ENCODE measurements at places on chromosomes 7 and 10. TPM values are rescaled to one million over a fixed set of nuclear protein-coding genes. Genes with fewer than 3 reads are reported as not detected.

Gene UPK3B
- total RNA-seq: 17.9 TPM

Gene PNLIPRP2
- not detected for total RNA-seq

Gene SPDYE6
- total RNA-seq: not detected

Gene HABP2
- 0.18 TPM for total RNA-seq

Gene SYT15
- total RNA-seq: 2.7 TPM

Gene VAX1
- 1.3 TPM for total RNA-seq

Measured in A549 treated with Hydrocortisone at 1 μM for 4 hours (cell line).